ENCODE measurements at places on chromosomes 5 and 9. TPM values are rescaled to one million over a fixed set of nuclear protein-coding genes. Genes with fewer than 3 reads are reported as not detected.
A peak's percentile ranks its signal among the peaks of the same experiment; 100 is the strongest.

DNA sequence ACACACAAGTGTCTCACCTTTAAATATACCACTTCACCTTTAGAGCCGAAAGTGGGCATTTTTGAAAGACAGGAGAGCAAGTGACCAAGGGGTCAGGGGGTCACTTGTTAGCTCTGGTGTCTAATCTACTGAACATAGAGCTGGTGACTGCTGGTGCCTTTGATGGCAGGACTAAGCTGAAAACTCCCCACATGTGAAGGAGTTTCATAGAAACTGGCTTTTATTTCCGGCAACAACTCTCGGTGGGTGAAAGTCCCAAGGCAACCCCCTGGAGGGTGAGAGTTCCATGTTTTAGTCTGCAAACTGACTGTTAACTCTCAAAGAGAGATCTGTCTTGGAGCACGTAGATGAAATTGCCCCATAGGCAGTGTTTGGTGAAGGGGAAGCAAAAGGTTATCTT is 466.9 kb downstream of the DMRTA1 start:
- H3K36me3 ChIP-seq: no peaks in the 10 kb centered on the region
- no peak overlapping the region for H3K4me3 ChIP-seq
- DNase-seq: no peak
- H3K27ac ChIP-seq: no peak overlapping the region
- peaks cover 2% of the 10 kb centered on the region for H3K27me3 ChIP-seq

GRCh38 chr5:126488443-126489065 is 65.3 kb downstream of the GRAMD2B start:
- no peaks in the 10 kb centered on the region for H3K36me3 ChIP-seq
- no peak for DNase-seq
- H3K27ac ChIP-seq: peak overlapping the region; percentile 82
- H3K27me3 ChIP-seq: no peaks in the 10 kb centered on the region
- H3K4me1 ChIP-seq: peaks cover 12% of the 10 kb centered on the region

SPATA6L gene
- 2.6 TPM for total RNA-seq

- DNase-seq: no peak
- no peak overlapping the region for H3K27ac ChIP-seq
- H3K27me3 ChIP-seq: no peaks in the 10 kb centered on the region
- no peaks in the 10 kb centered on the region for H3K4me1 ChIP-seq
- no peak overlapping the region for H3K4me3 ChIP-seq
Observed at GRCh38 chr5:34598177-34598794, 57.8 kb upstream of the RAI14 start.

CWC27 gene
- 22.6 TPM for total RNA-seq

ADAMTS16 gene
- 32.7 TPM for total RNA-seq

DNA sequence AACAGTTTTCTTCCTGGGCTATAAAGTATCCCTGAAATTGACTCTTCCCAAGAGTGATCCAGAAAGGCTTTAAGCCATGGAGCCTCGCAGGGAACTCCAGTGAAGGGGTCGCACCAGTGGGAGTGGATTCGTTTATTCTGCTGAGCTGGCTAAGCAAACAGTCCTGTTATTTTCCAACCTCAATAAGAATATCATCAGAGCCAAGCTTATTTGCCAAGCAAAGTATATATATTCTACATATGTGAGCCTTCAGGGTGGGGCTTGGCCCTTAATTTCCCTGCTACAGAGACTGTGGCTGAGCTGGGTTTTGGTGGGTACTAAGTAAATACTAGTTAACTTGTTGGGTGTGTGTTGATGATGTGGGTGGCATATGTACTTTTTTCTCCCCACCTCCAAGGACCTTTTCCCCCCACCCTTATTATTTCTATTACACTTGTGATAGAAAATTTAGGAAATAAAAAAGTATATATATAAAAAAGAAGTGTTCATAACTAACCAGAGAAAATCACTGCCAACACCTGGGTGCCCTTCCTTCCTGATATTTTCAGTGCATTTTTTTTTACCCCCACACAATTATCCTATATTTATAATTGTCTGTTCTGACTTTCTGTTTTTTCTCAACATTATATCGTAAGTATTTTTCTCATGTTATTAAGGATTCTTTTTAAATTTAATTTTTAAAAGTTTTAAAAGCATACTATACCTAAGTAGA is 5.3 kb downstream of the GSN start:
- peaks cover 31% of the 10 kb centered on the region for H3K4me1 ChIP-seq
- H3K27me3 ChIP-seq: no peaks in the 10 kb centered on the region
- no peak overlapping the region for H3K4me3 ChIP-seq
- H3K27ac ChIP-seq: peak overlapping the region; percentile 49

GRCh38 chr5:44388321-44389089 is 715 bp downstream of the FGF10 start:
- H3K4me1 ChIP-seq: no peaks in the 10 kb centered on the region
- DNase-seq: peak; percentile 52
- H3K4me3 ChIP-seq: peak overlapping the region; percentile 44
- no peaks in the 10 kb centered on the region for H3K36me3 ChIP-seq
- no peaks in the 10 kb centered on the region for H3K27me3 ChIP-seq

- no peaks in the 10 kb centered on the region for H3K4me1 ChIP-seq
- no peak for DNase-seq
- H3K36me3 ChIP-seq: no peaks in the 10 kb centered on the region
- no peaks in the 10 kb centered on the region for H3K27me3 ChIP-seq
- no peak overlapping the region for H3K4me3 ChIP-seq
Observed at GRCh38 chr5:87572090-87572489, 159.4 kb upstream of the CCNH start.

MEF2C gene
- total RNA-seq: 27.2 TPM

- no peaks in the 10 kb centered on the region for H3K36me3 ChIP-seq
- DNase-seq: no peak
- no peak overlapping the region for H3K27ac ChIP-seq
- H3K27me3 ChIP-seq: no peaks in the 10 kb centered on the region
- H3K4me1 ChIP-seq: no peaks in the 10 kb centered on the region
Observed at GRCh38 chr5:117769877-117770276, 1195.3 kb upstream of the SEMA6A start.

CER1 gene
- total RNA-seq: not detected

NPDC1 gene
- 49.9 TPM for total RNA-seq

DNA sequence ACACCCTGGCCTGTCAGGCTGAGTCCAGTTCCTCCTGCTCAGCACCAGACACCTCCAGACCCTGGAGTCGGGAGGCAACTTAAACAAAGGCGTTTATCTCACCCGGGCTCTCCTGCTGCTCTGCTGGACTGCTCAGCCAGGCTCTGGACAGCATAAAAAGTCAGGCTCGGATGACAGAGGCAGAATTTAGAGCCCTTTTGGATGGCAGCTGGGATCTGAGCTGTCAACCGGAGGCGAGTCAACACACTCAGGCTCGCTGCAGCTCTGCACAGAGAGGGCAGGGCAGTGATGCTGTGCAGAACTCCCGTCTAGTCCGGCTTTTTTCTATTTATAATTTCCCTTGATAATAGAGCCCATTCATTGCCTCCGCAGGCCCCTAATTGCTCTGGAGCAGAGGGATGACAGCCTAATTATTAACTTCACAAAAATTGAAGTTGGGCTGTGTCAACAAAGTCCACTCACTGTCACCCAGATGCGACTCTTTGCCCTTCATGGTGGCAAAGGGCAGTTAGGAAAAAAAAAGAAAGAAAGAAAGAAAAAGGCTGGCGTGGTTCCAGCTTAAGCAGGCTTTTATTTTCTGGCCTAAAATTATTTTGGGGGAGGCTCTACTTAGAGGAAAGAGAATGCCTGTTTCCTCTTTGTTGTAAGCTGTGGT is 37.6 kb downstream of the STC2 start:
- no peak for DNase-seq
- H3K27ac ChIP-seq: no peak overlapping the region
- H3K4me1 ChIP-seq: peaks cover 2% of the 10 kb centered on the region
- no peak overlapping the region for H3K4me3 ChIP-seq

DNA sequence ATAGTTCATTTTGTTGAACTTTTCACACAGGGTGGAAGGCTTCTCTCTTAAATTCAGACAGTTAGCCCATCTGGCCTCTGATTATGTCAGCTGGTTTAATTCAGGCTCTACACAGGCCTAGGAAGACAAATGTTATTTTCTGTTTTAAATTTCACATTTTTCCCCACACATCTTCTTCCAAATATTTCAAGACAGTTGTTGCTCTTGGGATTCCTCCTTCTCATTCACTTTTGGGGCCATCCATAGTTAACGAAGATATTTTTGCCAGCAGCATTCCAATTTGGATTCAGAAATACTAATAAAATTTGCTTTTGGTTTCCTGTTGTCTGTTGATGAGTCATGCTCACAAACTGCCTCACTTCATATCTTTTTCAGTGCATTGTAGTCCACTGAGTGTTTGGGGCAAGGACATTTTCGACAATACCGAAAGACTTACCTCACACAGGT is 475.4 kb downstream of the DMAC1 start:
- H3K4me3 ChIP-seq: no peak overlapping the region
- H3K27ac ChIP-seq: no peak overlapping the region
- no peaks in the 10 kb centered on the region for H3K4me1 ChIP-seq
- H3K36me3 ChIP-seq: no peaks in the 10 kb centered on the region
- DNase-seq: no peak
- no peaks in the 10 kb centered on the region for H3K27me3 ChIP-seq

- H3K27ac ChIP-seq: no peak overlapping the region
- no peaks in the 10 kb centered on the region for H3K4me1 ChIP-seq
- no peaks in the 10 kb centered on the region for H3K36me3 ChIP-seq
- DNase-seq: no peak
- no peak overlapping the region for H3K4me3 ChIP-seq
Observed at GRCh38 chr9:6829536-6829935, 71.8 kb downstream of the KDM4C start.

- H3K27ac ChIP-seq: no peak overlapping the region
- no peak for DNase-seq
- no peaks in the 10 kb centered on the region for H3K27me3 ChIP-seq
- H3K36me3 ChIP-seq: no peaks in the 10 kb centered on the region
Observed at GRCh38 chr9:129183495-129184218, 5.6 kb upstream of the IER5L start.

ARAP3 gene
- 9.7 TPM for total RNA-seq

ADGRD2 gene
- not detected for total RNA-seq

DNA sequence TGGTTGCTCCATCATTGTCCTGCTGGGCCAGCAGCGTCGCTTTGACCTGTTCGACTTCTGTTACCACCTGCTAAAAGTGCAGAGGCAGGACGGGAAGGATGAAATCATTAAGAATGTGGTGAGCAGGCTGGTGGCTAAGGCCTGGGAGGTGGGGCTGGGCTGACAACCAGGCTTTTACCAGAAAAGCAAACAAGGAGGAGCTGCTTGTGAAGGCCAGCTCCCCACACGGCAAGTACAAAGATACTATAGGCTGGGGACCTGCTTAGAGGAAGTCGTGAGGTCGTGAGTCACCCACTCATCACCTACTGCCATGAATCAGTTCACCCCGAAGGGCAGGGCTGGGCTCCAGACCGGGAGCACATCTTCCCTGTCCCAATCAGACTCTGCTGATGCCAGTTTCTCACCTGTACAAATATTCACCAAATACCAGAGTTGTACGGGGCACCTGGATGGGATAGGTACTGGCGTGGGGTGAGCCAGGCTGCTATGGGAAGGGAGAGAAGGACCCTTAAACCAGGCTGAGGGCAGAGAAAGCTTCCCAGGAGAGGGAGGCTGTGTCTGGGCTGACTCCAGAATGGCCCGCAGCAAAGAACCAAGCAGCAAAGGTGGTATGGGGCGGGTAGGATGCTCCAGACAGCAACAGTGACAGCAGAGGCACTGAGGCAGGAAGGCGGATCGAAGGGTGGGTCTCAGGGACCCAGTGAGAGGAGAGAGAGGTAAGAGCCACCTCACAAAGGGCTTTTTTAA is 69.3 kb upstream of the NIPAL4 start:
- no peak for DNase-seq
- H3K4me1 ChIP-seq: no peaks in the 10 kb centered on the region
- H3K27ac ChIP-seq: no peak overlapping the region

- H3K27ac ChIP-seq: no peak overlapping the region
- no peak for DNase-seq
- no peak overlapping the region for H3K4me3 ChIP-seq
- no peaks in the 10 kb centered on the region for H3K36me3 ChIP-seq
- no peaks in the 10 kb centered on the region for H3K27me3 ChIP-seq
Observed at GRCh38 chr9:1454616-1455347, 404.6 kb downstream of the DMRT2 start.

DNA sequence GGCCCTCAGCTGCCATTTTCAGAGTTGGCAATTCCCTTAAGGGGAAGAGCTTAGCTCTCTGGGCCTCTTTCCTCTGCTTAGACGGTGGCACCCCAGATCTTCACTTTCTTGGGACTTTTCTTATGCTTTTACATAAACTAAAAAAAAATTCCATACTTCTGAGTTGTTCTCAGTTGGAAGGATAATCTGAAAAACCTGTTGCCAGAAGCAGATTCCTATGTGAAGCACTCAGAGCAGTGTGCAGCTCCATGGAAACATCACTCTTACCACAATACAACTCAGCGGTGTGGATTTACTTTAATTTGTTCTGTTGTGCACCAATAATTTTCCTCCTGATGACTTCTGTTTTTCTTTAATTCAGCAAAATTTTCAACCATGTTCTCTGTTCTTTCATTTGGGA is 44.1 kb upstream of the MROH2B start:
- DNase-seq: no peak
- H3K27me3 ChIP-seq: no peaks in the 10 kb centered on the region
- peaks cover 6% of the 10 kb centered on the region for H3K4me1 ChIP-seq
- H3K36me3 ChIP-seq: no peaks in the 10 kb centered on the region
- no peak overlapping the region for H3K27ac ChIP-seq

Measured in ovary (tissue), 10 donors.